ENCODE measurements at places on chromosomes 1 and 21.

GRCh38 chr1:105137543-105138457 lies 1388.1 kb downstream of the AMY1C start:
- peak; percentile 2 for DNase-seq

DNA sequence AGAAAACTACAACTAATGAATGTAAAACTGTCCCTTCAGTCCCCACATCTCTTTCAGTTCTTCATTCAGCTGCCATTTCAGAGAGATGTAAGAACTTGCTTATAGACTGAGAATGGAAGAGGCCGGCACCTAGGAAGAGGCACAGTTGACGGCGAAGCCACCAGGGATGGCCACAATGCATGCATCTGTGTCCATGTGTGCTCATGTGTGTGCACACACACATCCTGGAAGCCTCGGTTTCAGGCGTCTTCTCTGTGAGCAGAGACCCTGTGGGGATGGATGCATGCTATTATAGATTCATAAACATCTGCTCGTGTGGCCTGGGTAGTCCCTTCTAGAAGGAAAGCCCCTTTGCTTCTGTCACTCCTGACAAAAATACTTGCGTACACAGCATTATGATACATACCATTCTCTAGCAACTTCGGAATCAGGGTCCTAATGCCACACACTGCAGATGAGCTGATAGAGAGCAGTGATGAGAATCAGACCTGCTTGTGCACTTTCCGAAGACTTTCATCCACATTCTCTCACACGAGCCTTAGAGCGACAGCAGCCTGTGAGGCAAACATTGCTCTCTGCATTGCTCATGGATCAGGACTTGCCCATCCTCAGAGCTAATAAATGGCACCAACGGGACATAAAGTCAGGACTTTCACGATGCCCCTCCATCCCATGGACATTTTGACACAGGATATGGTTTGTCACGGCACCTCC lies 12.4 kb upstream of the GPR61 start:
- DNase-seq: no peak

DNA sequence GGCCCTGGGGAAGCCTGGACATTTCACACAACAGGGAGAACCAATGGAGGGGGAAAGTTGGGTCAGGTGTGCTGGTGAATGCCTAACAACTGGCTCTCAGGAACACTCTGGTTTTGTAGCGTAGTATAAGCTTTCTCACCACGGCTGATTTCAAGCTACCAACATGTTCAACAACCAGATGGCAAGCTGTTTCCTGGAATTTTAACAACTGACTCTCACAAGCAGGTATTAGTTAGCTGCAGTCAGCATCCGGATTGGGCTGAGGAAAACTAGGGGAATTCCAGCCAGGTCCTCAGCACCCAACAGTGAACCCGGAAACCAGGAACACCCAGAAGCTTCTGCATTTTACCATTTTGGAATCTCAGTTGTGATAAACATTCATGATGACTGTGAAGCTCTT lies 162.3 kb upstream of the CAMK1G start:
- no peak for DNase-seq

GRCh38 chr1:173395762-173396161 lies 81.4 kb upstream of the PRDX6 start:
- DNase-seq: no peak

- DNase-seq: peak; percentile 67
Measured at GRCh38 chr21:45309069-45309986, 21.6 kb upstream of the POFUT2 start.

- no peak for DNase-seq
Measured at GRCh38 chr1:208040821-208041297, 129.9 kb upstream of the CD34 start.

DNA sequence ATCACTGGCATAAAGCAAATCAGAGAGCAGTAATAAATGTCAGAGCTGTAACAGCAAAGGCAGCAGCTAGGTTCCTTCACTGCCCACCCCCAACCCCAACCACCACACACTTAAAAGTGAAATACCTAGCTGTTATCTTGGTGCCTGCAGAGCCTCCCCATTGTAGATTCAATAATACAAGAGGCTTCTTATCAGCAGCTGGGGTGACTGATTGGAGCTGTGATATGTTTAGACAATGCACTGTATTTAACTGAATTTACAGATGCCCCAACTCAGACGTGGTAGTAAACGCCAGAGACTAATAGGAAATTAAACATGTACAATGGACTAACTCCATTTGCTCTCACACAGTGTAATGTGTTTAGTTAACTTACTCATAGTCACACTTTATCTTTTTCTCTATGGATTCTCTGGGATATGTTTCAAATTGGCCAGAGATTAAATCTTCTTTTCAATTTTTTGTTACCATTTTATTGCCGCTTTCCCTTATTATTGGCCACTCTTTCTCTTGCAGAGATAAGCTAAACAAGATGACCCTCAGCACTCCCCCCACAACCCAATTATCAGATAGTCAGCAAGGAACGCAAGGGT lies 117.1 kb downstream of the ESRRG start:
- DNase-seq: no peak

DNA sequence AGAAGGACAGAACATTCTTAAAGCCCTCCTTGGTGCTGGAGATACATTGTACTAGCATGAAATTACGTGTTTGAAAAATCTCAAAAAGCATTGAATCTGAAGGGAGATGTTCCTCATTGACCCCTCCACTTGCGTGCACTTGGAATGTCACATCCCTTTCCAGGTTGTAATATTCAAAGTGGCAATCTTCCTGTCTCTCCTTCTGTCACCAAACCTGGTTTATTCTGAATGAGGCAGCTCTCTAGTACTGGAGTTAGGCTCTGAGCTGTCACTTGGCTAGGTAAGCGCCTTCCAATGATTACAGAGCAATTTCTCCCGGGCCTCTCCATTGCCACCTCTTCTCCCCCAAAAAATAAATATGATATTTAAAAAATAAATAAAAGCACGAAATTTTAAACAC lies 855 bp downstream of the DSCAM start:
- DNase-seq: no peak

DNA sequence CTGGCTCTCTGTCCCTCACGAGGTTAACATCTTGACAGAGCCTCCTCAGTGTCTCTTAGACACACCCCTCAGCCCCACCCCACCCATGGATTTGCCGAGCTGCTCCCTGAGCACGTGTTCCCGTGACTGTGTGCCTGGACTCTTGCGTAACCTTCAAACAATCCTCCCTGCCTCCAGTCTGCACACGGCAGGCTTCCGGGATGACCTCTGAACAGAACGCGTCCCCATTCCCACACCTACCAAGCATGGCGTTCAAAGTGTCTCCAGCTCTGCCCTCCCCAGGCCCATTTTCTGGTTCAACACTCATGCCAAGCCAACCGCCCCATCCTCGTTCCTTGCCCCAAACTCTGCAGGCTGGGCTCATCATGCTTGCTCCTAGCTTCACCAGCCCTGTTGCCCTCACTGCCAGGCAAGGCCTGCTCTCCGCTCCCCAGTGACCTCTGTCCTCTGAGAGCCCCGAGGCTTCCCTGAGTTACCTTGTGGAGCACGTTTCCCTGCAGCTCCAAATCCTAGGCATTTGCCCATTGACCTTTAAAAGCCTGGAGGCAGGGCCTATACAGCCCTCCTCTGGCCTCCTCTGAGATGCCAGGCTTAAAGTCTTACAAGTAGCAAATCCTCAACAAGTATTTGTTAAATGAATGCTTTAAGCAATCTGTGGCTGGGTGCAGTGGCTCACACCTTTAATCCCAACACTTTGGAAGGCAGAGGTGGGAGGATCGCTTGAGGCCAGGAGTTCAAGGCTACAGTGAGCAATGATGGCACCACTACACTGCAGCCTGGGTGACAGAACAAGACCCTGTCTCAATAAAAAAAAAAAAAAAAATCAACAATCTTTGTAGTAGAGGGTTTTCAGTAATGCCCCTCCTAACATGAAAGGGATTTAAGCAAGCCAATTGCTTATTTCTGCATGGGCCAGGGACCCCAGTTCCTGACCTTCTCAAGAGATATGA lies 5.0 kb downstream of the AGT start:
- DNase-seq: no peak

DNA sequence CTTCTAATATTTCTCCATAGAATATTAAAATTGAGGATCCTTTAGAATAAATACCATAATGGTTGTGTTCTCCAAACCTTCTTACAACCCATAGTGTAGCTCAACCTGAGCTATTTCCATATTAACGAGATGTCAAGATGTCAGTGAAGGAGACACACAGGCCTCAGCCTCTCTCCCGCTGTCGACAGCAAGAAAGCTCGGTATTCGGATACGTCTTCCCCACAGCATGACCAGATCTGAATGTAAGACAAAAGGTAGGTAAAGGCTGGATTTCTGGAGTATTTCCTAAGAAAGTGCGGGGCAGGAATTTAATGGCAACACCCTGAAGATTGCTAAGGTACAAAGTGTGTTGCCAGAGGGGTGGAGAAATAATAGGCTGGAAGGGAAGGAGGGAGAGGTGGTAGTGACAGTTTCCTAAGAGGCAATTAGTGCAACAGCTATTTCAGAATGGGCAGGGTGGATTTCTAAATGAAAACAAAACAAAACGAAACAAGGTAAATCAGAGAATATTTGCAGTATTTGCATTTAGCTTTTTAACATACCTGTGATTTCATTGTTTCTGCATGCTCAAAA lies 1.7 kb downstream of the ADSS2 start:
- no peak for DNase-seq

DNA sequence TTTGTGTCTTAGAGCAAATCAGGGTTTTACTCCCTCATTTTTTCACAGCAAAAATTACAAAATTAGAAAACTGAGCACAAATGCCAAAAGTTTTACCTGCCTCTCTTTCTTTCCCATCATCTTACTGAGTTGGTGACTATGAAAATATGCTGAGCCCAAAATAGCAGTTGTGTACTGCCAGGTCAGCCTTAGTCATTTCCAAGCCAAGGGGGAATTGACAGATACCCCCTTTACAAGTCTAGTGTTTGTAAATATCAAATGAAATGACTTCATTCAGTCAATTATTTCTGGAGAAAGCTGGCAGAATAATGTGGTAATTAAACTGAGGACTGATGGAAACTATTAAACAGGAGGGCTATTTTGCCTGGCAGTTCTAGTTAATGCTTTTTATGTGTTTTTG lies 11.4 kb upstream of the GORAB start:
- no peak for DNase-seq

DNA sequence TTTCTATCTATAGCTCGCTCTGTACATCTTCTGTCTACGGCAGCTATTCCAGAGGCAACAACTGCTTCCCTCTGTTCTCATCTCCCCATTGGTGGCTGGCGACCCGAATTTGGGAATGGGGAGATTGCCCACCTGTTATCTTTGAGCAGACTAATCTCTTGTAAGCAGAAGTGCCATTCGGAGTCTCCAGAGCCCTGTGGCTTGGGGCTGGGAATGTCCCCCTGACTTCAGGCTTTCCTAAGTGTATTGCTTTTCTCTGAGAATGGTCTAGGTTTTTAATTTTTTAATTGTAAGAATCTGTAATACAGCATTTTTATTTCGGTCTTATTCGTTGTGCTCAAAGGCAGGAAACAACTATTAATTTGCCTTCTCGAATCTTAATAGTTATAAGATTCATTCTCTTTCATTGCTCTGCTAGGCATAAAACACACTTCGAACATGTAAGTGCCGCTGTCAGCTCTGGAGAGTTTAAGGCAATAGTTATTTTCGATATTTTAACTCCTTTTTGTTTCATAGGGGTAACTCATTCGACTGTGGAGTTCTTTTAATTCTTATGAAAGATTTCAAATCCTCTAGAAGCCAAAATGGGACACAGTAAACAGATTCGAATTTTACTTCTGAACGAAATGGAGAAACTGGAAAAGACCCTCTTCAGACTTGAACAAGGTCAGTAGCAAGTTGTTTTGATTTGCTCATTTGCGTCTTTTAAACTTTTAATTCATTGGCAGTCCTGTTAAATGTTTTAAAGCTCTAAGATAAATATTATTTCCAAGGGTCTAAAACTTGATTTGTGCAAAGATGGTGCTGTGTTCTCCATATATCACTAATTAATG lies 514 bp downstream of the AGL start:
- no peak for DNase-seq

GRCh38 chr21:43923391-43923790 lies 58.4 kb downstream of the AGPAT3 start:
- no peak for DNase-seq

- no peak for DNase-seq
Measured at GRCh38 chr1:247386687-247387086, 29.3 kb upstream of the NLRP3 start.

DNA sequence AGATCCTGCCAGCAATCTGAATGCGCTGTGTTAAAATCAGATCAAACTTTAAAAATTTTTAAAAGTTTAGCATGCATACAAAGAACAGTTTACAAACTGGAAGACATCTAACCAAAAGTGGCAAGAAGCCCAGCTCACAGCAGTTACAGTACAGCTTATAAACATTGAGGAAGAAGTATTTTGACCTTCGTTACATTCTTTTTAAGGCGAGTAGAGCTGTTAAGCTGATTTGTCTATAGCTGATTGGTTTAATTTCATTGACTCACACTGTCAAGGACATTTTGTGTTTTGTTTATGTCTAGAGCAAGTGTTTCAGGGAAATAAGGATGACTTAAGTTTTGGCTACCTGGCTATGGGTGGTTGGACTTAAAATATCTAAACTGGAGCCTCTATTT lies 3.0 kb upstream of the PGM1 start:
- DNase-seq: no peak

- DNase-seq: no peak
Measured at GRCh38 chr1:58045094-58045705, 501.3 kb downstream of the OMA1 start.

GRCh38 chr1:56852476-56852875 lies 2.1 kb upstream of the C8A start:
- DNase-seq: no peak

DNA sequence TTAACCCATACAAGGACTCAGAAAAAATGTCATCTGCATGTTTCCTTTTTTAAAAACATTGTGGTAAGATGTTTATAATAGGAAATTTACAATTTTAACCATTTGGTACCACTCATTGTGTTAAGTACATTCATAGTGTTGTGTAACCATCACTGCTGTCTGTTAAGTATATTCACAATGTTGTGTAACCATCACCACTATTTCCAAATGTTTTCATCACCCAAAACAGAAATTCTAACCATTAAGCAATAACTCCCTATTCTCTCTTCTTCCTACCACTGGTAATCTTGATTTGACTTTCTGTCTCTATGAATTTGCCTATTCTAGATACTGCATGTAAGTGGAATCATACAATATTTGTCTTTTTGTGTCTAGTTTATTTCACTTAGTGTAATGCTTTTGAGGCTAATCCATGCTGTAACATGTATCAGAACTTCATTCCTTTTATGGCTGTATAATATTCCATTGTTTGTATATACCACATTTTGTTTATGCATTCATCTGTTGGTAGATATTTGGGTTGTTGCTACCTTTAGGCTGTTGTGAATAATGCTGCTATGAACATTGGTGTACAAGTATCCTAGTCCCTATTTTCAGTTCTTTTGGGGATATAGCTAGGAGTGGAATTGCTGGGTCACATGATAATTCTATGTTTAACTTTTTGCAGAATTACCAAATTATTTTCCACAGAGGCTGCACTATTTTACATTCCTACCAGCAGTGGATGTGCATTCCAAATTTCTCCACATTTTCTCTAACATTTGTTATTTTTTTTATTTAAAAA lies 14.1 kb downstream of the HIPK1 start:
- no peak for DNase-seq

- no peak for DNase-seq
Measured at GRCh38 chr21:29072873-29073221, 601 bp downstream of the CCT8 start.

All from stimulated activated CD4-positive, alpha-beta T cell treated with anti-CD3 and anti-CD28 coated beads, Interleukin-15, amount 100 ng/mL, for 24 hours (primary cell).